EL (cell line): ENCODE measurements at places on chromosomes 2 and 18.

GRCh38 chr2:28635191-28635611 is 116.4 kb upstream of the PPP1CB start:
- DNase-seq, result no peak

GRCh38 chr2:191045141-191045540 is 31.2 kb upstream of the STAT1 start:
- DNase-seq, result peak; percentile 43

GRCh38 chr2:16429431-16430145 is 236.0 kb downstream of the CYRIA start:
- no peak for DNase-seq

GRCh38 chr2:32558492-32558891 is 69.4 kb upstream of the TTC27 start:
- DNase-seq, result no peak

DNA sequence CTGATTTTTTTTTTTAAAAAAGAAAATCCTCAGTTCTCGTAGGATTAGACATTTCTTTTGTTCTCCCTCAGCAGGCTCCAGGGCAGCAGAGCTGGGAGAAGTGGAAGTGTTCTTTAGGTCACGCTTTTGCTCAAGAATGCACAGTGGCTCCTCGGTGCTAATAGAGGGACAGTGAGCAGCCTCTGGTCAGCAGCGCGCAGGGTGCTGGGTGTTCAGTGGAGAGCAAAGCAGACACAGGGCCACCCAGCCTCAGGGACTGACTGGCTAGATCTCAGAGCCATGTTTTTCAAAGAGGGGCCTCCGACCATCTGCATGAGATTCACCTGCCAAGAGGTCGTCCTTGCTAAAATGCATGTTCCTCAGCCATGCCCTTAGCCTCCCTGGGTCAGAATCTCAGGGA is 218.8 kb downstream of the HAUS1 start:
- no peak for DNase-seq

DNA sequence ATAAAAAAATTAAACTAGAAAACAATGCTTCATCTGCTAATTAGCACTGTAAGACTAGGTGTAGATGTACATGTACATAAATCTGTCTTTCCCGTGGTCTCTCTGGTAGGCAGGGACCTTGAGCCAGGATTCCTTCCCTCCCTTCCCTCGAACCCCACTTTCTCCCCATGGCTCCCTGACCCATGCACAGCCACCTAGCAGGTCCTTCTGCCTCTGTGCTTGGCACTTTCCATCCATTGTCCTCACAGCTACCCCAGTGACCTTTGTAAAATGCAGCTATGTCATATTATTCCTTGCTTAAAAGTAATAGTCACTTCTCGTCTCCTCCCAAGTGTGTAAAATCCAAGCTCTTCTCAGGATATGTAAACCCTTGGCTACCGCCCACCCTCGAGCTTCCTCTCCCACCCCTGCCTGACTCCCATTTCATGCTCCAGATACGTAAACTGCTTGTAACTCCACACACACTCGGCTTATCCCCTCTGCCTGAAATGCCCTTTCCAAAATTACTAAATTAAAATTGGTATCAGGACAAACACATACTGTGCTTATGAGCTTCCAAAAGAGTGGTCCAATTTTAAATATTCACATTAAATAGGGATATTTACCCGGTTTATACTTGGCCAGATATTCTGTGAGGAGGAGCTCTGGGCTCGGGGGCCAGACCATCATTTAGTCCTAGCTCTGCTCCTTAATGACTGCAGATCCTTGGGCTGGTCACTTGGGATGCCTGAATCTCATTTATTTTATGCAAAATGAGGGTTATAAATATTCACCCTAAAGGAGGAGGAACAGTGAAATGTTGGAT is 54.0 kb upstream of the RALBP1 start:
- DNase-seq, result no peak

DNA sequence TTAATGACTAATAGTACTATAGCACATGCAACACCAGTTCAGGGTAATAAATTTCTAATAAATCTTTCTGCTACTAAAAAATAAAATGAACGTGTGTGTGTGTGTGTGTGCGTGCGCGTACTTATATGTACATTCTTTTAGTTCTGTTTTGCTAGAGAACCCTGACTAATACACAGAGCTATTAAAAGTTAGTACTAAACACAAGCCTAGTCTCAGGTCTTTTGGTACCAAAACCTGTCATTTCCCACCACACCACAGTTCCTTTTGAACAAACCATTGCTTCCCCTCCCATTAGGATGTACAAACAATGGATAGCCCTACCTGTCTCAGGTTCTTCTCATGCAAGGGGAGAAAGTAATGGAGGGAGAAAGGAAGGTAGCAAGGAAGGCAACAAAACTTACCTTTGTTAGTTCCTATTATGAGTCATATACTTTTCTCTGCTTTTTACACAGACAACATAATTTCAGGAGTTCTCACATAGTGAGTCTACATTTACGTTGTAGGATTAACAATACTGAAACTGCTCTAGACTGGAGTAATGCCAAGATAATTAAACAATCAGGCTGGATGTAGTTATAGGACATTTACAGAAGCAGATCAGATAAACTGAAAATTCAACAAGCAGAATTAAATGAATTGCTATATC is 427.2 kb downstream of the KCNJ3 start:
- no peak for DNase-seq

DNA sequence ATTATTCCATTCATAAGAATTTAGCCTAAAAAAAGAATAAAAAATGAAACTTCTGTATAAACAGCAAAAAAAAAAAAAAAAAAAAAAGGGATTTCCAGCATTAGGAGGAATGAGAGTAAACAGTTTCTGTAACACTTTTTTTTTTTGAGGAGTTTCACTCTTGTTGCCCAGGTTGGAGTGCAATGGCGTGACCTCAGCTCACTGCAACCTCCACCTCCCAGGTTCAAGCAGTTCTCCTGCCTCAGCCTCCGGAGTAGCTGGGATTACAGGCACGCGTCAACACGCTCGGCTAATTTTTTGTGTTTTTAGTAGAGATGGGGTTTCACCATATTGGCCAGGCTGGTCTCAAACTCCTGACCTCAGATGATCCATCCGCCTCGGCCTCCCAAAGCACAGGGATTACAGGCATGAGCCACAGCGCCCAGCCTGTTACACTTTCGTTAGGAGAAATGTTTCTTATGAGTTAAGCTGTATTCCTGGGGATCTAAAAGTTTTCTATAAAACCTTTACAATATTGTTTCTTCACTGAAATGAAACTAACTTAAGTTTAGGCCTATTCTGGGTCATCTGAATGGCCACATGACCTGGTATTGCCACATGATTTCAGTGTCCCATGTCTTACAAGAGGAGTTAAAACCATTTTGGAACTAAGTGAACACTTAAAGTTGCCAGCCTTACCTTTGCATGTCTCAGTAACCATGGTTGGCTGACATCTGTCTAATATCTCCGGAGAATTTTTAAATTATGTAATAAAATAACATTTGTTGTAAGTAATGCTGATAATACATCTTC is 17.5 kb downstream of the SMAD2 start:
- DNase-seq, result no peak

DNA sequence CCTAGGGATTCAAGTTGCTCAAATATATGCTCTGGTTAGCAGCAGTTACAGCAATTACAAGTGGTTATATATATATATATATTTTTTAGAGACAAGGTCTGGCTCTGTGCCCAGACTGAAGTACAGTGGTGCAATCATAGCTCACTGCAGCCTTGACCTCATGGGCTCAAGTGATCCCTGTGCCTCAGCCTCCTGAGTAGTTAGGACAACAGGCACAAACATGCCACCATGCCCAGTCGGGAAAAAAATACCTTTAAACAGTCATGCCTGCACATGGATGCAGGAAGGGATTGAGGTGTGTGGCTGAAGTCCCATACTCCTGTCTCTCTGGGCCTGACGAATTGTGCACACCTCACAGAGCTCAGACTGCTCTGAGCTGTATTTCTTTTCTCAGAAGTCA is 19.6 kb upstream of the DNAH7 start:
- peak; percentile 29 for DNase-seq

DNA sequence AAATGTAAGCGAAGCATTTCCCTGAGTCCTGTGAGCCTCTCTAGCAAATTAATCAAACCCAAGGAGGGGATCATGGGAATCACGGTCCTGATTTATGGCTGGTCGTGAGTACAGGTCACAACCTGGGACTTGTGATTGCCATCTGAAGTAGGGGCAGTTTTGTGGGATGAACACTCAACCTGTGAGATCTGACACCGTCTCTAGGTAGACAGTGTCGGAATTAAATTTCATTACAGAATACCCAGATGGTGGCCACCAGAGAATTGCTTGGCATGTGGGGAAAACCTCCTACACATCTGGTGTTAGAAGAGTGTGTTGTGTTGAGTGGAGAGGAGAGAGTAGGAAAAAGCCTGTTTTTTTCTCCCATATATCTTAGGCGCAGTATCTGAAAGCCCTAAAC is 12.5 kb downstream of the CAPN14 start:
- no peak for DNase-seq

- peak; percentile 2 for DNase-seq
Measured at GRCh38 chr18:34492652-34493051, 217.4 kb upstream of the DTNA start.

DNA sequence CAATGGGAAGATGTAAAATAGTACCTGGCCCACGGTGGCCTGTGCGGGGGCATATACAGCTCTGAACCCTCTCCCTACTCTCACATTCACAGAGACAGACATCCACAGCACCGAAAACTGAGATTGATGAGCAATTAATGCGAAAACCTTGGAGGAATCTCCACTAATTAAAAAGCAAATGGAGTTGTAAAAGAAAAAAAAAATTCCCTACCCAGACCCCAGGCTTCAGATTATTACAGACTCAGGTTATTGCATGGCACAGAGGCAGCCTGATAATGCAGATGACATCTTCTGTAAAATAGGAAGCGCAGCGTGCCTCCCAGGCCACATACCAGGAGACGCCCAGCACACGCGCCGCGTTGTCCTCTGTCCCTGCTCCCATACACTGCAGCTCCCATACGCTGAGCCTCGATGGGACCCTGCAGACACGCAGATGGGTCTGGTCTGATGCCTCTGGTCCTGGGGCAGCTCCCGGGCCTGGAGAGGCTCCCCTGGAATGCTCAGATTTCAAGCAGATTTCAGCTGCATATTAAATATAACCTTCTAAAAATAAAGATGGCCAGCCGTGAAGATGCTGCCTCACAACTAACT is 496.1 kb upstream of the MYT1L start:
- DNase-seq, result no peak

DNA sequence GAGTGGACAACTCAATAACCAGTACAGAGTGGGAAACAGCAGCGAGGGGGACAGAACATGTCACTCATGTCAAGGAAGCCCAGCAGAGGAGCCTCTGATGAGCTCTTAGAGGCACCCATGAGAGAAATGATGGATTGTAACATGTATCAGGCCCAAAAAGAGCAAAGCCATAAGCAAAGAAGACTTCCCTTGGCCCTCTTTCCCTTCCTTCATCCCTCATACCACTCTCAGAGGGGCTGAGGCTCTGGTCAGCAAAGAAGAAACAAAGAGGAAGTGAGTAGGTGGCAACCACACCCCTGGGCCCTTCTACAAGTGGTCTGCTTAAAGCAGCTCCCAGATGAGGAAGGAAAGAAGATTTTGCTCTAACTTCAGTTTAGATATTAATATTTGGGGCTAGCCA is 112.8 kb downstream of the CDC42EP3 start:
- no peak for DNase-seq

GRCh38 chr2:160742667-160743066 is 249.1 kb upstream of the RBMS1 start:
- no peak for DNase-seq

- no peak for DNase-seq
Measured at GRCh38 chr2:170204298-170204951, 26.5 kb downstream of the MYO3B start.

DNA sequence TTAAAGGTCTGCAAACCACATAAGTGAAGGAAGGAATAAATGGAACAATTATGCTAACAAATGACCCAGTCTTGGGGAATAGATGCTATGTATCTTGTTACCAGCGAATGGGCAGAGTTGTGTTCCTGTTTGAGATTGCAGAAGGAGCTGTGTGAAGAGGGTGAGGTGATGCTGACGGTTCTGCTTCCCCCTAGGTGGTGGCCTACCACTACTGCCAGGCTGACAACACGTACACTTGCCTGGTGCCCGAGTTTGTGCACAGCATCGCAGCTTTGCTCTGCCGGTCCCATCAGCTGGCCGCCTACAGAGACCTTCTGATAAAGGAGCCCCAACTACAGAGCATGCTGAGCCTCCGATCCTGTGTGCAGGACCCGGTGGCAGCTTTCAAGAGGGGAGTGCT is 111.7 kb downstream of the WDSUB1 start:
- DNase-seq, result no peak

GRCh38 chr18:25112821-25113434 is 239.0 kb downstream of the ZNF521 start:
- DNase-seq, result no peak

- DNase-seq, result no peak
Measured at GRCh38 chr2:118431165-118431517, 342.9 kb downstream of the INSIG2 start.

DNA sequence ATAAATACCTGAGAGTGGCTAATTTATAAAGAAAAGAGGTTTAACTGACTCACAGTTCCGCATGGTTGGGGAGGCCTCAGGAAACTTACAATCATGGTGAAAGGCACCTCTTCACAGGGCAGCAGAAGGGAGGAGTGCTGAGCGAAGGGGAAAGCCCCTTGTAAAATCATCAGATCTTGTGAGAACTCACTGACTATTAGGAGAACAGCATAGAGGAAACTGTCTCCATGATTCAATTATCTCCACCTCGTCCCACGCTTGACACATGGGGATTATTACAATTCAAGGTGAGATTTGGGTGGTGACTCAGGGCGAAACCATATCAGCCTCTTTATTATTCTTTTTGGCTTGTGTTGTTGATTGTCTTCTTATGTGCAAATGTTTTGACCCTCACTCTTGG is 76.2 kb downstream of the WDR7 start:
- no peak for DNase-seq

DNA sequence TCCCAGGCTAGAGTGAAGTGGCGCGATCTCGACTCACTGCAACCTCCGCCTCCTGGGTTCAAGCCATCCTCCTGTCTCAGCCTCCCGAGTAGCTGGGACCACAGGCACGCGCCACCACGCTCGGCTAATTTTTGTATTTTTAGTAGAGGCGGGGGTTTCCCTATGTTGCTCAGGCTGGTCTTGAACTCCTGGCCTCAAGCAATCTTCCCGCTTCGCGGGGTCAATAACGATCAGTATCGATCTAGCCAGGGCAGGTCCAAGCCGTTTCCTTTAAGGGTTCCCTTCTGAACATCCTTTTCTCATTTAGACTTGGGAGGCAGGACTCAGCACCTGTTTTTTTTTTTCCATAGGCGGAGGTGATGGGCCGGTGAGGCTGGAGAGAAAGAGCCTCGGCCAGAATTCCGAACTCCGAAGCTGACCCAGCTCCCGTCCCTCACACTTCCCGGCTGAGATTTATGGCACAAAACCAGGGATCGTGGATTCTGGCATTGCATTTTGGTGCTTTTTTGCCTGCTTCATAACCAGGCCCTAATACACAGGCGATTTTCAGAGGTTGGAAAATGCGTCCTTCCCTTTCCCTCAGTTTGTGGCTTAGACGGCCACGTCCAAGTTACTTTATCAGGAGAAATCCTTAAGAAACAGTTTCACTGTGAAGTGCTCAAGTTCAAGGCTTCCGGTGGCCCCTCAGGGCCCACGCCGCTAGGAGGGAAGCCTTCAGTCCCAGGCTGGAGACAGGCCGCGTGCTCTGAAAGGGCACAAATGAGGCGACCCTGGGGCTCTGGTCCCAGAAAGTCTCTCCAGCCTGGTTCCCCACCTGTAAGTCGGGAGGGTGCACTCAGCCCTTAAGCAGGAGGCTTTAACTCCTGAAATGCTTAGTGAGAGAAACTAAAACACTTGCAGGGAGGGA is 998 bp upstream of the SLC66A3 start:
- no peak for DNase-seq
